DMS79 (cell line): ENCODE measurements at places on chromosomes 11 and 22.

- no peak for DNase-seq
Observed at GRCh38 chr11:69524291-69524882, 42.9 kb downstream of the LINC01488 start.

DNA sequence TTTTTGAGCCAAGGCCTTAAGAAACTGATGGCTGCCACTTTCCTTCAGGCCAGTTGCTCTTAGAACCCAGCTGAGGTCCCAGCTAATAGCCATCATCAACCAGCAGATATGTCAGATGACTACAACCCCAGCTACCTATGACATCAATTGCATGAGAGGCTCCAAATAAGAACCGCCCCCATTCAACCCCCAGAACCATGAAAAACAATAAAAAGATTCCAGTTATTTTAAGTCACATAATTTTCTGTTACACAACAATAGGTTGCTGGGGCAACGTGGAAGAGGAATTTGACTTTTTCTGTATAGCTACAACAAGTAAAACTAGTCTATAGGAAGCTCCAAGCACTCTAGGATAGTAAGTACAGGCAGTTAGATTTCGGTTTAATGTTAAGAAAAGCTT, 216.3 kb upstream of the MTNR1B start:
- no peak for DNase-seq

GRCh38 chr22:29266564-29267461, 968 bp downstream of the RHBDD3 start:
- DNase-seq, result no peak

- no peak for DNase-seq
Observed at GRCh38 chr22:35766654-35767580, 49.2 kb downstream of the APOL5 start.

DNA sequence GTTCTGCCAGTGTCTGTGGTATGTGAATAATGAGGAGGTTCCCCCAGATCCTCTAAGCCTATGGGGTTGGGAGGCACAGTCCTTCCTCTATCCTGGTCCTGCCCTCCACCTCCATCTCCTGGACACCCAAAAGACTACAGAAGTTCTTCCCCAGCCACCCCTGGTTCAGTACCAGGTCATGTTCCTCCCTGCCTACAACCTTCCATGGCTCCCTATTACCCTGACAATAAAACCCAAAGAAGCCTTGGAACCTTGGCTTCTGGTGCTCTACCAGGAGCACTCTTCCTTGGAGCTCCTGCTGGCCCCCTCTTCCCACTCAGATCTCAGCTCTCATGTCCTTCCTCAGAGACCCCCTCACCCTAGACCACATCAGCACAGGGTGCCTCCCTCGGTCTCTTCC, 12.9 kb downstream of the TRPM5 start:
- no peak for DNase-seq

DNA sequence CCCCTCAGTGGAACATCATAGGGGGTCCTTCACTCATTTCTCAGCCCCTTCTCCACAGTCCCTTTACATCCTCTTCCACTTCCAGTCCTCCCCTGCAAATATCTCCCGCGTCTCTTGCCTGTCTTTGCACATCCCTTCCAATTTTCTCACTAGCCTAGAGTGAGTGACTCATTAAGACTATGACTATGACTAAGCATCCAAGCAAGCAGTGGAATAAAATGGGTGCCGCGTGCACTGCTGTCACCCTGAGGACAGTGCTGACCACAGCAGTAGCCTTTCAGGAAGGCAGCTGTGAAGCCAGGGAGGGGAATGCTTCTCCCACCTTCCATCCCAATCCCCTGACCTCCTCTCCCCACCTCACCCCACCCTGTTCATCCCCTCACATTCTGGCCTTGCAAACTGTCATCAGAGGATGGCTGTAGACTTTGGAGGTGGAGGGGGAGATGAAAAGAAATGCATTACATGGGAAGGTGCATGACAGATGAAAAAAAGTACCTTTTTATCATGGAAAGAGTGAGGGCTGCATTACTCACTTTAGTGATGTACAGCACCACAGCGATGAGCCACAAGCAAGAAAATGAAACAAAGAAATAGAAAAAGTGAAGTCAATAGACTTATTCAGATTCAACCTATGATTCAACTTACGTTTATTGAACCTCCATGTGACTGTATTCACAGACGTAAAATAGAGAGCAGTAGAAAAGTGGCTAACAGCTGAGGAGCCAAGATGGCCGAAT, 948.2 kb downstream of the NTM start:
- no peak for DNase-seq

DNA sequence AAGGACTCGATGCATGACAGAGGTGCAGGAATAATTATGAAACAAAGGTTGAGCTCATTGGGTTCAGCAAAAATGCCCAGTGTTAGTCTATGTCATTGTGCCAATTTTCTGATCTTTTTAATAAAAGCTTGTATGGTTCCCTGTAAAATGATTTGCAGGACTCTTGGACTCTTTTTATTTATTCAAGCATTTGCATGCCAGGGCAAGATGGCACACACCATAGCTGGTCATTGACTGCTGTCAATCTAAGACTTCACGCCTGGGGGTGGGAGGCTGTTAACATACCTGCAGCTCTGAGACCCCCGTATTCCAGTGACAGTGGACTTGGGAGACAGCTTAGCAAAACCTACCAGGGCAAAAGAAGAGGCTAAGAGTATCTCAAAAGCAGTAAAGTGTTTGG, 32.0 kb upstream of the ANO1 start:
- no peak for DNase-seq

DNA sequence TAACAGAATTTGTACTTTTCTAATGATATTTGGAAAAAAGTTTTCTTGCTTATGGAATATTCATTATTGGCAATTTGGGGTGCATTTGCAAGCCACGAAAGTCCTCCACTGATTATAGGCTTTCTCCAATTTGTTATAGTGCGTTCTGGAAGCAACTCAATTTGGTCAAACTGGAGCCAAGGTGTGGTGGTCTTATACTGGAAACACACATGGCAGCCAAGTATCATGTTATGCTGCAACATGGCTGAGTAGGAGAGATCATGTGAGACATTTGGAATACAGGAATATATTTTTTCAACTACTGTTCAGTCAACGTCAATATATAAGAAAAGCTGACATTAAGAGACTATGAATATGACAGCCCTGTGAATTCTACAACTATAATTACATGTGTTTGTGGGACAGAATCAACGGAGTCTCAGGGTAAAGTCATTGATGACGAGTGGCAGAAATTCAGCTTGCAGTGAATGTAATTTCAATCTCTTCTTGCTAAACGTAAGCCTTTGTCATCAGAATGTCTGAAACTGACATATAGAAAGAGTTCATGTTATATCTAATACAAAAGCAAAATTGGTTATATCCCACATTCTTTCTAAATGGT, 83.8 kb upstream of the FIBIN start:
- DNase-seq, result no peak

- DNase-seq, result no peak
Observed at GRCh38 chr11:106152013-106152412, 74.6 kb downstream of the AASDHPPT start.

DNA sequence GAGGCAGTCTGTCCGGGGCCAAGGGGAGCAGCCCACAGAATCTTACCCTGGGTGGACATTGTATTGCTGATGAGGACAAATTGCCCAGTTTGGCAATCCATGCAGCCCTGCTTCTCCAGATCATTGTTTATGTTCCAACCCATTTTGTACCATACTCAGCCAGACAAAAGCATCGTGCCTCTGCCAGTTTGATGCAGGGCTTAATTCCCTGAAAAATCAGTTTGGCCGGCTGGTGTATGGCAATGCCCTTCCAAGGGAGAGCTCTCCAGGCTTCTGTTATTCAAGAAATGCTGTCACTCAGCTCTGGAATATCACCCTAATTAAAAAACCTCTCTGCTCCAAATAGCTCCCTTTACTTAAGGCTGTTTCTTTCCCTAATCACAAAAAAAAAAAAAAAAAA, 697.7 kb downstream of the TBC1D22A start:
- no peak for DNase-seq

GRCh38 chr11:13046637-13047570, 37.8 kb downstream of the RASSF10 start:
- no peak for DNase-seq

DNA sequence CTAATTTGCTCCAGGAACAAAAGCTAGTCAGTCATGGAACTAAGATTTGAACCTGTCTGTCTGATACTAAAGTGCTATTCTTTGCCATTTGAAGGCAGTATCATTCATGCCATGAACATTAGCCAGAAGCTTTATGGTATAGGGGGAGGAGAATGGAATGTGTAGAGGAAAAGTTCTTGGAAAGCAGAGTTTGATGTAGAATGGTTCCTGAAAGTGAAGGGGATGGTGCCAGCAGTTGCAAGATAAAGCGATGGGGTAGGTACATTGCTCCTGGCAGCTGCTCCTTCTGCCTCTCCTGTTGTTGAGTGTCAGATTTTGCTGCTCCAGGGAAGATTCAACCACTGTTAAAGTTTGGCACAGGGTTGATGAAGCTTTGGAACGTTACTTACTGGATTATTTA, 53.4 kb downstream of the ARHGAP42 start:
- no peak for DNase-seq

DNA sequence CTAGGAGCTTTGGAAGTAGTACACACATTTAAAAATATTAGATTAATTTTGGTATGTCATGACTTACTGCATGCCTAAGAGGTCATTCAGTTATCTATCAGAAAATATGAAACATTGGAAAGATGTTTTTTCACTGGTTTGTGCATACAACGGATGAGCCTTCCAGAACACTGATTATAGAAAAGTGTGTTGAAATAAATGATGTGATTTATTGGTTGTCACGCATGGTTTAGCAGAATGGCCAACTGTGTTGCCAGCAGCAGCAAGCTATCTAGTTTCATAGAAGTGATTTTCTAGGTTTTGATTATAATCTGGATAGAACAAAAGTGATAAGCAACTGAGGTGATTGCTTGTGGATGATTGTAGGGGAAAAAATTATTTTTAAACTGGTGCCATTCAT, 53.6 kb downstream of the DDX10 start:
- no peak for DNase-seq

DNA sequence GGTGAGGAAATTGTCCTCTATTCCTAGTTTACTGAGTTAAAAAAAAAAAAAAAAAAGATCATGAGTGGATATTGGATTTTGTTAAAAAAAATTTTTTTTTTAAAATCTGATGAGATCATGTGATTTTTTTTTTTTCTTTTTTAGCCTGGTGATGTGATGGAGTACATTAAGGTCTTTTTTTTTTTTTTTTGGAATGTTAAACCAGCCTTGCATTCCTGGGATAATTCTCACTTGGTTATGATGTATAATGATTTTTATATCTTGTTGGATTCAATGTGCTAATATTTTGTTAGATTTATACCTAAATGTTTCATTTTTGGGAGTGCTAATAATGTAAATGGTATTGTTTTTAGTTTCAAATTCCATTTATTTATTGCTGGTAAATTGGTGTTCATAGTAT, 43.3 kb downstream of the DDX10 start:
- no peak for DNase-seq

- peak; percentile 11 for DNase-seq
Observed at GRCh38 chr22:37166675-37167066, 17.0 kb upstream of the IL2RB start.

DNA sequence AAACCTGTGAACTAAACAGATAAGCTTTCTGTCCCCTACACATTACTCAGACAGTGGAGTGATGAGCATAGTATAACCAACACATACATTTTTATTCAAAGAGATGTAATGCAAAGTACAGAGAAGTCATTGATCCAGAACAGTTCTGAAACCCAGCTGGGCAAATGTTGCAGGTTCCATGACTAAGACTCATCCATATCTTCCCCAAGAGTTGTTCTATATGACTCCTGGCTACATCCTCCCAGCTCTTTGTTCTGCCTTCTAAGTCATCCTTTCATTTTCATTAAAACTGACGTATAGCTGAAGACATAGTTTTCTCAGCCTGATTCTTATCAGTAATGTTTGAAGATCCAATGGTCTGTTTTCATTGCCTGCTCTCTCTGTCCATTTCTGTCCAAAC, 47.3 kb downstream of the PLAAT5 start:
- DNase-seq, result no peak

- DNase-seq, result no peak
Observed at GRCh38 chr11:134647066-134647743, 235.2 kb upstream of the B3GAT1 start.

- DNase-seq, result no peak
Observed at GRCh38 chr11:690738-691633, 4.0 kb downstream of the DEAF1 start.

DNA sequence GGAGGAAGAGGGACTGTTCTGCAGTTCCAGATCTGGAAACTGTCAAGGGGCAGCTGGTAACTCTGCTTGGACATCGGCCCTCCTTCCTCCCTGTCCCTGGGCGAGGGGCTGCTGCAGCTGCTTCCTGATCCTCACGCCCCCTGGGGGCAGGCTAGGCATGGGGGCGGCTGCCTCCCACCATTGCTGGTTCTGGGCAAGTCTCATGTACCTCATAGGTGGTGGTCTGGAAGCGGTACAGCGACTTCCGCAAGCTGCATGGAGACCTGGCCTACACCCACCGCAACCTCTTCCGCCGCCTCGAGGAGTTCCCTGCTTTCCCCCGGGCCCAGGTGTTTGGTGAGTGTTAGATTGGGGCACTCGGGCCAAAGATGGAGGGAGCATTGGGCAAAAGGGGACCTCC, 5.0 kb downstream of the SNX15 start:
- no peak for DNase-seq

- DNase-seq, result no peak
Observed at GRCh38 chr11:111347723-111348115, 31.4 kb downstream of the POU2AF1 start.

DNA sequence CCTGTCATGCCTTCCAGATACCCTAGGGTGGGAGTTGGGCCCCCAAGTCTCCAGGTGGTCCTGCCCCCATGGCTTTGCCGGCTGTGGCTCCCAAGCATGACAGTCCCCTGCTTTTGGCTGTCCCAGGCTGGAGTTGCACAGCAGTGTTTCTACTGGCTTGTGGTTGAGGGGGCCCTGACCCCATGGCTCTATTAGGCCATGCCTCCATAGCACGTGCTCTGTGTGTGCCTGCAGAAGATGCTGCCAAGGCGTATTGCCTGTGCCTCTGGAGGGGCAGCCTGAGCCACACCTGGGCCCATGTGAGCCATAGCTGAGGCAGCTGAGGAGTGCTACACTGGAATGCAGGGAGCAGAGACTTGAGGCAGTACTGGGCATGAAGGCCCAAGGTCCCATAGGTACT, 25.4 kb upstream of the CD81 start:
- no peak for DNase-seq

DNA sequence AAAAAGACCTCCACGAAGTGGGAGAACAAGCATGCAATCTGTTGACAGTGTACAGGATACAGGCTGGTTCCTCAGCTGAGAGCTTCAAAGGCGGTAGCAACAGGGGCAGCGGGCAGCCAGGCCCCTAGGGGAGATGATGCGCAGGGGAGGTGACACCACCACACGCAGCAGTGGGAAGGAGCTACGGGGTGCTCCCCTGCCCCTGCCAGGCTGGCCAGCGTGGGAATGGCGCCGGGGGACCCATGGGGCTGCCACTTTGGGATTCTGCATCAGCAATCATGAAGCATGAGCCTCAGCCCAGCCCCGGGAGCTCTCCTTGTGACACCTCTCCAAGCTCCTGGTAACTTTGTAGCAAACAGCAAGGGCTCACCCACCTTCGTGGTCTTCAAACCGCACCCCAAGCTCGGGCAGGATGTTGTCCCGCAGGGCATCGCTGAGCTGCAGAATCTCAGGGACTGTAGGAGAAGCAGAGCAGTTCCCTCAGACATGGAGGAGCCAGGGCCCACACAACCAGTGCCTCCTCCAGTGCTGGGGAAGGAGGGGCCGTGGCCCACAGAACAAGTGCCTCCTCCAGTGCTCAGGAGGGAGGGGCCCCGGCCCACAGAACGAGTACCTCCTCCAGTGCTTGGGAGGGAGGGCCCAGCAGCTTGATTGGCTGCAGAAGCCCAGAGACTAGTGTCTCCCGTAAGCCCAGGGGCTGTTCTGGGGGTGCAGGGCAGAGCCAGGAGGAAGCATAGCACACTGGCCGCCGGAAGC, 14.6 kb upstream of the NAP1L4 start:
- no peak for DNase-seq

GRCh38 chr11:129373489-129373953, 2.1 kb upstream of the BARX2 start:
- DNase-seq, result no peak
